ENCODE measurements at places on chromosomes 7 and 10.

- no peak for DNase-seq
These were observed 174.6 kb upstream of the KLF6 start for GRCh38 chr10:3959370-3960325.

- no peak for DNase-seq
These were observed 882 bp upstream of the LRRC61 start for GRCh38 chr7:150322114-150322832.

DNA sequence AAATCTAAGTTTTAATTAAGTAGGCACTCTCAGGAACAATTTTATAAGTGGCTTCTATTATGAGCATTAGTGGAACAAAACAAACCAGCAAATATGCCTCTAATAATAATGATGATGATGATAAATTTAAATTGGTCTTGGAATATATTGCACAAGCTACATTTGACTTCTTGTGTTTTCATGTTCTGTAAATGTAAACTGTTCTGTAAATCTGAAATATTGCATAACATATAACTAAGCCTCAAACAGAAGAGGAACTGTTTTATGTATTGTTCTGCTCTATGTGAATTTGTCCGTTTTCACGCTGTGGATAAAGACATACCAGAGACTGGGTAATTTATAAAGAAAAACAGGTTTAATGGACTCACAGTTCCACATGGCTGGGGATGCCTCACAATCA is 625.2 kb upstream of the CELF2 start:
- no peak for DNase-seq

DNA sequence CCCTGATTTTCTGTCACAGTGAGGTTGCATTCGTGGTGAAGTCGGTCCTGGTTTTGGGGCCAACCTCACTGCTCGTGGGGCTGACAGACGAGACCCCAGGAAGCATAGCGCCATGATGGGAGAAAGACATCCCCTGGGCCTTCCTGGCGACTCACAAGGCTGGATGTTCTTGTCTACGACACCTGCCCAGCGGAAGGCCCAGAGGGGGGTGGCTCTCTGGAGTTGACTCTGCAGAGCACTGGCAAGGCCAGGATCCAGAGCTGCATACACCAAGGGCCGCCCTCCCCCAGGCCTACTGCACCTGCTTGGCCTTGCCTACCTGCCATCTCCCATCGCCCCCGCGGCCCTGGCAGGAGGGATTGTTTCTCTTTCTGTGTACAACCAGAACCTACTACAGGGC is 608.9 kb downstream of the PTPRN2 start:
- DNase-seq = no peak

DNA sequence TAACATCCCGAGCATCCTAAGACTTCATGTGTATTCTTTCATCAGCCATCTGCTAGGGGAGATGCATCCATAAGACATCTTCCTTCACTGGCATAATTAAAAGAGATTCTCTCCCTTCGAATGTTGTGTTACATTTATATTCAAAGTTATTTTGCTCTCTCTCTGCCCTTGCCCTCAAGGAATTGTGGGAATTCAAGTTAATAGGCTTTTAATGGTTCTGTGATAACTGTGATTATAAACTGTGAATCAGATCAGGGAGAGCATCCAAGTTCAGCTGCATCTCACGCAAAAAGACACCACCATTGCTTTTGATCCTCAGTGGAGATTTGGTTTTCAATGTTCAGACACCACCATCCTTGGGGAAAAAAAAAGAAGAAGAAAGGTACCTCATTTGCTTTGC is 9.2 kb upstream of the TEX36 start:
- DNase-seq = no peak

- DNase-seq = no peak
These were observed 17.8 kb downstream of the PAX2 start for GRCh38 chr10:100763043-100763747.

GRCh38 chr7:47812429-47813136 is 135.7 kb downstream of the PKD1L1 start:
- DNase-seq = no peak

GRCh38 chr10:107415446-107415845 is 250.9 kb upstream of the SORCS1 start:
- DNase-seq = no peak

DNA sequence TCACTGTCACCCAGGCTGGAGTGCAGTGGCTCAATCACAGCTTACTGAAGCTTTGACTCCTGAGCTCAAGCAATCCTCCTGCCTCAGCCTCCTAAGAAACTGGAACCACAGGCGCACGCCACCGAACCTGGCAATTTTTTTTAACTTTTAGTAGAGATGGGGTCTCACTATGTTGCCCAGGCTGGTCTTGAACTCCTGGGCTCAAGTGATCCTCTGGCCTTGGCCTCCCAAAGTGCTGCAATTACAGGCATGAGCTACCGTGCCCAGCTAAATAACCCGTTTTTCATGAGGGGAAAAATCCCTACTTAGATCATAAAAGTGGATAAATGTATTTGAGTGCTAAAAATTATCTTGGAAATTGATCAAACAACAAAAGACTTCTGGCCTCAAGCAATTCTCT is 200.5 kb upstream of the IMMP2L start:
- no peak for DNase-seq

GRCh38 chr7:138184191-138184590 is 107.9 kb downstream of the AKR1D1 start:
- DNase-seq = no peak

DNA sequence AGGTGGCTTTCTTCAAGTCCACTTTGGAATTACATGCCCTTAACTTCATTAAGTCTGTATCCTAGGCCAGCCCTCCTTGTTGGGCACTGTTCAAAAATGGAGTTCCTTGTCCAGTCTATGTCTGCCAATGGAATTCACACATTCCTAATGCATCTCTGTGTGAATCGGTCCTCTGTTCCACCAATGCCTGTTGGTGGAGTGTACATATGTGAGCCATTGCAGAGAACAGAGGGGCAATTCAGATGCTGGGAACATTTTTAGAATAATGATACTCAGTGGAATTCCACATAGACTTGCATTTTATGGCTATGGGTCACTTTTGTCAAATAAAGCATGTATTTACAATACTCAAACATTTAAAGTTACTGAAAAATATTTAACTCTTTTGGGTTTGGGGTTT is 108.3 kb downstream of the COL28A1 start:
- no peak for DNase-seq

DNA sequence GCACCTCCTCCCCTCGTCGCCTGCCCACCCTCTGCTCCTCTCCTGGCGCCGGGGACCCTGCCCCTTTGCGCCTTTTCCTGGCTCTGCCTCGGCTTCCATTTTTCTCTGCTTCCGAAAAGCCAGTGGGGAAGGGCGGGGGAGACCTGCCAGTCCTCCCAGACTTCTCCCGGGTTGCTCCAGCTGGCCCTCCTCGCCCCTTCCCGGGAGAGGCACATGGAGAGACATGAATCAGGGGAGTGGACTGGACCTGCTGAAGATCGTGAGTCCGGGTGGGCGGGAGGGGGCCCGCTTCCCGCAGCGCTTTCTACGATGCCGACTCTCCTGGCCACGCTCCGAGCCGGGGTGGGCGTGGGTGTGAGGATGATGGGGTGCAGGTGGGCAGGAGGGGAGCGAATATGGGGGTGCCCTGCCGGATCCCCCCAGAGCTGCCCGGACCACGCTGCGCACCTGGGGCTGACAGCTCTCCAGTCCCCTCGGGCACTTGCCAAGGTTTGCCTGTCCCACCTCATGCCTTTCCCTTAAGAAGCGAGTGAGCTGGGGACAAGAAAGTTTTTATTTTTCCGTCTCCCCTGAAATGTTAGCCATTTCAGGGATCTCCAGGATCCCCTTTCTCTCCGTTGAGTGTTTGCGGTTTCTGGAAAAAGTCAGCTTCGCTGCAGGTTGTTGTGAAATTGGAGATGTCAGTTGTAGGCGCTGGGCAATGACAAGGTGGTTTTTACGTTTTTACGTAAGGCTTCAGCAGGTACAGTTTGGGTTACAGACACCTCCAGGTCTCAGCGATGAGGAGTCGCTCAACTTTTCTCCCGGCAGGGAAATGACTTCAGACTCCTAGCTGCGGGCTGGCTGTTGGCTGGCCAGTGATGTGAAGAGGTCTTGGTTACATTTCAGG is 977 bp downstream of the CACNB2 start:
- no peak for DNase-seq

GRCh38 chr7:21507627-21508343 is 35.1 kb upstream of the DNAH11 start:
- peak; percentile 16 for DNase-seq

DNA sequence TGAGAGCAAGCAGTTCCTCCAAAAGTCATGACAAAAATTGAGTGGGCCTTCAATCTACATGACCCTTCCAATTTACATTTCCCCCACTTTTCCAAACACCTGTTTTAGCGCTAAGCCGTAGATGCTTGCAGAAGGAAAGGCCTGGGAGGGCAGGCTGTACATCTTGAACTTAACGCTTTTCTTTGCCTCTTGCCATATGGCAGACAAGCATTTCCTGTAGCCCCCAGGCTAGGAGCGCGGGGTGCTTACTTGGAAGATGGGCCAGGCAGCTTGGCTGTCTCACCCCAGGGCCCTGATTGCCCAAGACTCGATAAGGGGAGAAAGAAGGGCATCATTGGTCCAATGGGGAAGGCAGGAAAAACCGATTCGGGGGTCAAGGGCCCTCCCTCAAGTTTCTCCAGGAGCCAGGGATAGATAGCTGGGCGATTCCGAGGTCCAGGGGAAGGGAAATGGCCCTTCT is 1.8 kb downstream of the HOXA10 start:
- no peak for DNase-seq

DNA sequence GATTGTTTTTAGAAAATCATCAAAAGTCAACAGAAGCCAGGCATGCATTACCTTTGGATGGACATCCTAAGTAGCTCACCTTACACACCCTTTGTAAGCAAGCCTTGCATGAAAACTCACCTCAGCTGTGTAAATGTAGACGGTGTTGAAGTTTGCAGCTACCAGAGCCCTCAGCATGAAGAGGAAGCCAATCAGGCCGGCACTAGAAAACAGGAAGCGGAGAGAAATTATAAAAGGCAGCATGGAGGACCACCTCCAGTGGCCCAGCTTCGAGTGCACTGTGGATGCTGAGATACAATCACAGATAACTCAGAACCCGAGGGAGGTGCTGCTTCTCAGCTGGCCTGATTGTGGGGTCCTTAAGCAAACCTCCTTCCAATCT is 75.3 kb downstream of the SVOPL start:
- DNase-seq = no peak

DNA sequence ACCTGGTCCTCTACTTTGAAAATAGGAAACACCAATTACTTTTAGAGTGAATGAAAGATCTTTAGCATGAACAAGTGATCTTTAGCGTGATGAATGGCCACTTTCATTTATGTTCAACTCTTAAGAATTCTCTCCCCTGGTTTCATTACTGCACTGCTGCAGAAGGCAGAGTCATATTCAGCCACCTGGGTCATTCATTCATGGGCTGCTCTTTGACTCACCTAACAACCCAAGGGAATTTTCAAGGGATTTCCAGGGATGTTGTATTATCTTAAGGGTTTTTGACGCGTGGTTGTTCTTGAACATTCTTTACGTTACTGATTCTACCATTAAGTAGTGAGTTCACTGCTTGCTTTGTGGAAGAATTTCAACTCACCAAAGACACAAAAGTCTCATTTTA is 87.3 kb upstream of the STK17A start:
- no peak for DNase-seq

DNA sequence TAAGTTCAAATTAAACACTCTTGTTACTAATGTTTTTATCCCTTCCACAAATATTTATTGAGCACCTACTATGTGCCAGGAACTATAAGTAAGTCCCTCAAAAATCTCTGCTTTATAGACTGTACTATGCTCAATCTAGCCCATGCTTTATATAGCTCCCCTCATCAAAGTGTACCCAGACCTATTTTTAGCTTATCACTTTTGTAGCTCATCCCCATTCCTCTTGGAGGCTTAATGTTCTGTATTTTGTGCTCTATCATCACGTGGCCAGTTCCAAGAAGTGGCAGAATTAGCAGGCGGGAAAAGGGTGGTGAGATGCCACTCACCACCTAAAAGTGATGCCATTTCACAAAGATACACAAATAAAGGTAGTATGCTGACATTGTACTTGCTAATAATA is 138.1 kb upstream of the BET1 start:
- DNase-seq = no peak

DNA sequence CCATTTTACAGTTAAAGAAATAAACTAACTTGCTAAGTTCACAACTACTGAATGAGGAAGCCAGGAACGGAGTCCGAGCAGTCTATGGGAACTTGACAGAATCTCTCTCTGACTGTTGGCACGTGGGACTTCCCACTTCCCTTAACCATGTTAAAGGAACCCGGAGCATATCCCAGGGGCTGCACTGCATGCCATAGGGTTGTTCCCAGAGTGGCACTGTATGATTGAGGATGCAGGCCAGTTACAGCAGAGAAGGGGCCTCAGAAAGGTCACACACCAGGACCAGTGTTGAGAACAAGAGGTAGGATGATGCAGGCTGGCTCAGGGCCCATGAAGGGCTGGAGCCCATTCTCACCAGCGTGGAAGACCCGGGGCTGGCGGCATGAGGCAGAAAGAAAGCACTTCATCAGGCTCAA is 201.8 kb downstream of the NSUN6 start:
- DNase-seq = no peak

DNA sequence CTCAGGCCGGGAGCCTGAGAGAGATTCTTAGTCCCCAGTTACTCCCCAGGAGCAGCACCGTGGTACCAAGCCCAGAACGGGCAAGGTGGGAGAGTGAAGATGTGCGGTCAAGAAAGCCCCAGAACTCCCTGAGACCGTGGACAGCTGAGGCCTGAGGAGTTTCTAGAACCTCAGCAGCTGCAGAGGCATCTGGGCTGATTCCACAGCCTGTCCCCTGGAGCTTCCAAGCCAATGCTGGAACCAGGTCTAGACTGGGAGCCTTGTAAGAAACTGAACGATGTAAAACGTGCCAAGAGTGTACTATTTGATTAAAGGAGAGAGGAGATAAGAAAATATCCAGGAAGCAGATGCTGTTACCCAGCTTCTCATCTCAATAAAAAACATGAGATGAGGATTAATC is 366.3 kb downstream of the TNS3 start:
- DNase-seq = no peak

DNA sequence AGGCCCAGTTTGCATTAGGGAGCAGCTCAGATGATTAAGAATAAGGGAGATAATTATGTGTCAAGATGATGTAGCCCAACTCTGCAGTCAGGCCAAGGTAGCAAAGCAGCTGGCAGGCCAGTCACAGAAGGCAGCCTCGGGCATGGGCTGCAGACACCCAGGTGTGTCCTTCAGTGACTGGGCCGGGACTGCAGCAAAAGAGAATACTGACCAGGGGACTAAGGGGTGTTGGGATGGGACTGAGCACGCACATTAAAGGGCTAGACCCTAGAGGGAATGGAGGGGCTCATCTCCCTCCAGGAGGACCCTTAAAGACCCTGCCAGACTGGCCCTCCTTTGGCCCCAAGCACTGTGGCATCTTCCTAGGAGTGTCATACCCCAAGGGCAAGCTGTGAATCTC is 38.7 kb downstream of the PAX2 start:
- no peak for DNase-seq

- DNase-seq = peak; percentile 10
These were observed 30.3 kb downstream of the SLC29A3 start for GRCh38 chr10:71349406-71349805.

GRCh38 chr7:113730309-113730955 is 188.4 kb downstream of the PPP1R3A start:
- peak; percentile 87 for DNase-seq

DNA sequence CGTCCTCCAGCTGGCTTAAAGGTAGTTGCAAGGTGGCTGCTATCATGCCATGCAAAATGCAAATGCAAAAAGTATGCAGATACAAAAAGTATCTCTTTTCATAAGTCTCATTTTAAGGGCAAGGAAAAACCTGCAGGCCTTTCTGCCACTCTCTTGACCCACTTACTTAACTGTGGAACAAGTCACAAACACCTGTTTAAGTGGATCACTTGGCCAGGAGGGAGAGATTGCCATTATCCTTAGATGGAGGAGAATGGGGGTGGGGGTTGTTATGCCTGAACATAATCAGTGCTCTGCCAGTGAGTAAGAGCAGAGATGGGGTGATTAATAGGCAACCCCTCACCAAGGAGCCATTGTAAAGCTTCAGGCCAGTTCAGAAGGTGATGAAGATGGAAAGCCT is 25.1 kb upstream of the HERPUD2 start:
- DNase-seq = no peak
